ENCODE measurements at places on chromosomes 1 and 21.

DNA sequence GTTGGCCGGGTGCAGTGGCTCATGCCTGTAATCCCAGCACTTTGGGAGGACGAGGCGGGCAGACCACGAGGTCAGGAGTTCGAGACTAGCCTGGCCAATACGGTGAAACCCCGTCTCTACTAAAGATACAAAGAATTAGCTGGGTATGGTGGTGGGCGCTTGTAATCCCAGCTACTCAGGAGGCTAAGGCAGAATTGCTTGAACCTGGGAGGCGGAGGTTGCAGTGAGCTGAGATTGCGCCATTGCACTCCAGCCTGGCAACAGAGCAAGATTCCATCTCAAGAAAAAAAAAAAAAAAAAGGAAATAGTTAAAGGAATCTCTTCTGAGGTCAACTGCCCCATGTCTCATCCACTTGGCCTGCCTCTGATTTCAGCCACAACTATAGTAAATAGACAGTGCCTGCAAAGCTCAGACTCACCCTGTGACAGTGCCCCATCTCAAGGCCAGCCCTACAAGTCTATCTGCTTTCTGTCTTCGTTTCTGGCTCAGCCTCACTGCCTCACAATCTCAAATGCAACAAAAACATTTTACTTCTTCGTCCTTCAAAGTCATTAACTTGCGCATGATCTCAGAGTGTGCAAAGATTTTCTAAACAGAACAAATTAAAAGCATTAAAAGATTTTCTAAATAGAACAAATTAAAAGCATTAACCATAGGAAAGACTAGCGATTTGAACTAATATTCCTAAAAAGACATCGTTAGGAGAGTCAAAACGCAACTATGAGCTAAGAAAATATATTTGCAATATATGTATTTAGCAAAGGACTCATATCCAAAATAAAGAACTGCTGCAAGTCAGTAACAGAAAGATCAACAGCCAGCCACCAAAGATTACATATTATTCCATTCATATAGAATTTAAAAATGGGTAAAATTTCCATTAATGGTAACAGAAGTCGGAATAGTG, 65.0 kb upstream of the PRDX6 start:
- no peak for DNase-seq

- no peak for DNase-seq
Observed at GRCh38 chr1:35298464-35298863, 30.0 kb downstream of the ZMYM4 start.

DNA sequence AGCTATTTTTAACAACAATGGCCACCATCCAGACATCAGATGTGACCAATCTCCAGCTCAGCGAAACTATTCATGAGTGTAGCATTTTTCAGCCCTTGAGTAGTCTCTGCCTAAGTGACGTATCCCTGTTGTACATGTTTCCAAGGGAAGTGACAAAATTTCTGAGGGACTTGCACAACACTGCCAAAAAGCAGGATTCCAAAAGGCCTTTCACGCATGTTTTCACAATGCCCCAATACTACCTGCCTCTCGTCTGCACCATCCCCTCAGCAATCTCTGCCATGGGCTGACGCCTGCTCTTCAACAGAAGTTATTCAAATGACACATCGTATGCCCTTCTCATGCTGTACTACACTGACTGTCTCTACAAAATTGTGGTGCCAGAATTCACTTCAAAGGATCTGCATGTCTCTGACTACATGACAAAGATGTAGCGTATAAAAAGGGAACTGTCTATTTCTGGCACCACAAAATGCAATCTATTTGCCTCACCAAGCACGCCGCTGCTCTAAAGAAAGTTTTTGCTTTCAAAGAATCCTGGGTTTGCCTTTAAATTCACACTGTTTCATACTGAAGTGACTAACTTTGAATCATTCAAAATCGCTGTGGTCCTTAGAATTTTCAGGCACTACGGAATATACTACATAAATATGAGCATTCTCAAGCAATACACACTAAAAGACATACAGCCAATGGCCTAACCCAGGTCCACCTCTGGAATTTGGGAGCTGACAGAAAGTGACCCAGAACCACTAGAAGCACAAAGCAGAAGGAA, 32.9 kb downstream of the JAK1 start:
- no peak for DNase-seq

DNA sequence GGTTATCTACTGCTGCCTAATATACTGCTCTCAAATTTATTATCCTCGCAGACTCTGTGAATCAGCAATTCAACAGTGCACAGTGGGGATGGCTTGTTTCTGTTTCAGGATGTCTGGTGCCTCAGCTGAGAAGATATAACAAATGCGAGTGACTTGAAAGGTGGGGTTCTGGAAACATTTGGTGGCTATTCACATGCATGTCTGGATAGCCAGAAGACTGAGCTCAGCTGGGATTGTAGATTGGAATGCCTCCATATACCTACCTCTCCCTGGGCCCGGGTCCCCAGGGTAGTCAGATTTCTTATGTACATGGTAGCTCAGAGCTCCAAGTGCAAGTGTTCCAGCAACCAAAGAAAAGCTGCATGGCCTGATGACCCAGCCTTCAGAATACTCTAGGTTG, 176.3 kb downstream of the IER5 start:
- DNase-seq = no peak

DNA sequence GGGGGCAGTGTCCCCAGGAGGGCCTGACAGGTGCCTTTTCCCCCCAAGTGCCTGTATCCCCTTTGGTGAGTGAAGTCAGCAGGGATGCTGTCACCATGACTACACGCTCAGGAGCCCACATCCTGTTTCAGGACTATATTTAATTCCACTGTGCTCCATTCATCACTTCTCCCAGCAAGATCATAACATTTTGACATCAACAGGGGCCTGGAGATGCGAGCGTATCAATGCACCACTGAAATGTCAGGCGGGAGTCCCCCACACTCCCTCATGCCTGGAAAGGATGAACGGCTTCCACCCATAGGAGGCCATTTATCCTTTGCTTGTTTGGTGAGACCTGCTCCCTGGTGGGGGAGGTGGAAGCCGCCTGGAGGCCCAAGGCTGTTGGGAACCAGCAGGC, 119.1 kb downstream of the PTPRU start:
- no peak for DNase-seq

DNA sequence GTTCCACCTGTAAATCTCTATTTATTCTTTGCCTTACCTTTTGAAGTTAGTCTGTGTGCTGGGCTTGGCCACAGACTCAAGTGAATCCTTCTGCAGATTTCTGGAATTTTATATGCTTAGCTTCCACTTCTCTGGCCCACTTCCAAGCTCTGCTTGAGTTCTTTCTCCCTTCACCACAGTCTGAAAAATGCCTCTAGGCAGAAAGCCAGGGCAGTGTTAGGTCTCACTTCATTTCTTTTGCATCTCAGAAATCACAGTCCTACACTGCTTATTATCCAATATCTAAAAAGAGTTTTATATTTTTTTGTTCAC, 48.9 kb downstream of the INKA2 start:
- DNase-seq = no peak

GRCh38 chr1:28877132-28877781, 37.1 kb upstream of the EPB41 start:
- DNase-seq = peak; percentile 89

- DNase-seq = no peak
Observed at GRCh38 chr1:210201681-210202080, 30.9 kb upstream of the SERTAD4 start.

DNA sequence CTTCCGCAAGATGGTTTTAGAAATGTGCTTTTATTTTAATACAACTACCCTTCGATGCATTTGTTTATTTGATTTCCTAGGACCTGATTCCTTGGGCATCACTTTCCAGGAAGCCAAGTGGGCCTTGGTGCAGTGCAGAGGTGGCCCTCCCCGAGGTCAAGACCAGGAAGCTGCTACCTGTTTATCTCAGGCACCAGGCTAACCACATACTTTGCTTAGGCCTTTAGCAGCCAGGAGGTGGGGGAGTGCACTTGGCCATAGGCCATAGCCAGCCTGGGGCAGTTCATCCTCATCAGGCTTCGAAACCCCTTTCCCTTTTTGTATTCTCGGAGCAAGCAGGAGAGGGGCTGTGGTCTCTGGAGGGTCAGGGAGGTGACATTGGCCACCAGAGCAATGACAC, 45.4 kb downstream of the SMYD2 start:
- DNase-seq = no peak

- no peak for DNase-seq
Observed at GRCh38 chr21:40938078-40938477, 91.1 kb upstream of the DSCAM start.

GRCh38 chr1:153306303-153307220, 6.2 kb downstream of the PGLYRP3 start:
- no peak for DNase-seq

GRCh38 chr1:4306559-4307467, 347.6 kb upstream of the AJAP1 start:
- DNase-seq = no peak

- no peak for DNase-seq
Observed at GRCh38 chr1:33897092-33897725, 33.3 kb downstream of the HMGB4 start.

Data from activated CD8-positive, alpha-beta memory T cell treated with anti-CD3 and anti-CD28 coated beads, Interleukin-2, amount 50 U/mL, for 48 hours (primary cell).